Osteocyte (in vitro differentiated cells): ENCODE measurements at places on chromosomes 4 and X. TPM values are rescaled to one million over a fixed set of nuclear protein-coding genes. Genes with fewer than 3 reads are reported as not detected.

DNA sequence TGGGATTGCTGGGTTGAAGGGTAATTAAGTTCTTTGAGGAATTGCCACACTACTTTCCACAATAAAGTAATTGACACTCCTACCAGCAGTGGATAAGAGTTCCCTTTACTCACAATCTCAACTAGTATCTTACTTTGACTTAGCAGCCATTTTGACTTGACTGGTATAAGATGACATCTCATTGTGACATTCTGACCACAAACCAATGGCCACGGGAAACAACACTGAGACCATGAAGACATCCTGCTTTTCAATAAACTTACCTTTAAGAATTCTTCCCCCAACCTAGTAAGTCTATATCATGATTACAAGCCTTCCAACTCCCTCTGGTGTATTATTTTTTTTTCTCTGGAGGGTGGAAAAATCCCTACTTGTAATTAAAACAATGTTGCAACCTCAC, 66.9 kb upstream of the WDR1 start:
- no peak for DNase-seq

DNA sequence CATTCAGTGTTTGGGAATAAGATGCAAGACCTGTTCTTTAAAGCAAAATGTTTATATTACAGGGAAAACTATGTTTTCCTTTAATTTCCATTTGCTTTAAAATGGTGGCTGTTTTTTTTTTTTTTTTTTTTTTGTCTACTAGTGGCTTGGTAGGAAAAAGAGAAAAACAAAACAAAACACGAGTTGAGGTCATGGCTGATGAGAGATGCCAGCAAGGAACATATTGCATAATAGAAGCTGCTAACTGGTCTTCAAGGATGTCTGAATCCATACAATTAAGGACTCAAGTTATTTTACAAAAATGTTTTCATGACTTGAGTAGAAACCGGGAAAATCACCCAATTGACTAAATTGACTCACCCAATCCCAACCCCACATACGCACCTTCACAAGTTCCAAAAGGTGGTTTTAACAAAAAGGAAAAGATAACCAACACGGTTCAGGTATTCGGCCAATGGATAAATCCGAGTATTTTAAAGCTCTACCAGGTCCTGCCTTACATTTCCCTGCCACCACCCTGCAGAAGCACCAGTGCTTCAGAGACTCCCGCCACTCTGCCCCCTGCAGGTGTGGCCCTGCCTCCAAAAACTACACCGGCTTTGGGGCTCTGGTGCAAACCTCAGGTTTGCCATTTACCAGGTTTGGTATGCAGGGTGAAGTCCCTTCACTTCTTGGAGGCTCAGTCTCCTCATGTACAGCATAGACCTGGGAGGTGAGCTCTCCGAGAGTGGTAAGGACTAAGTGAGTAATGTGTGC, 27.1 kb downstream of the PIR start:
- no peak for DNase-seq

- DNase-seq: no peak
These were observed 63.8 kb upstream of the PRDX4 start for GRCh38 chrX:23603501-23603900.

DNA sequence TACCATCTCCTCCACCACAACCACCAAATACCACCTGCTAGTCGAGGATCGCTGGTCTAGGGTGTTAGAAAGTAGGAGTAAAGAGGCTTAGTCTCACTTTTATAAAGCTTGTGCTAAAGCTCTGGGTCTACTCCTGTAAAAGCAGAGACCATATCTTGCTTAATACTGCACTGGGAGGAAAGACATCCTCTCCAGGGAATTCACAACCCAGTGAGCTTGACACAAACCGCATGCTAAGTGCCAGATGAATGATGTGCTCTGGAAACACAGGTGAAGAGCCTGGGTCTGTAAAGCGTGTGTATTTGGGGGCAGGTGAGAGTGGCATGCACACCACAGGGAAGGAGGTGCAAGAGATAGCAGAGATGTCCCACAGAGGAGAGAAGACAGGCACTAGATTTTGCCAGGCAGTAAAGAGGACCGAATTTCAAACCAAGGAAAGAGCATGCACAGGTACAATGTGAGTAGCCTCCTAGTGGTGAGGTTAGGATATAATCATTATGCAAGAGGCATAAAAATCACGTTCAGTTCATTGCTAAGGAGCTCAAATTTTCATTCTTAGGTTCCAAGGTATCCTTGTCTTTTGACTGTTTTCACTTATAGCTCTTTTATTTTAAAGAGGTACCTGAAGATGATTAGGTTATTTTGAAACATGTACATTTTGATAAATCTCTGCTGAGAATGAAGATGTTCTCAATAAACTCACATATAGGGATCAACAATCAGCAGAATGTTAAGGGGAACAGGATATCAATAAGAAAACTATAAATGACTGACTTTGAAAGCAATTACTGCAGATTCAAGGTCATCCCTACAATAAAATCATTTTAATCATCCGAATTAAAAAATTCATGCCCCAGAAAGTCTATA, 20.7 kb downstream of the TAPT1 start:
- no peak for DNase-seq

The FRG2 gene
- total RNA-seq: not detected in 2 replicates
